Kidney epithelial cell (primary cell): ENCODE measurements at places on chromosomes 6 and 20. TPM values are rescaled to one million over a fixed set of nuclear protein-coding genes. Genes with fewer than 3 reads are reported as not detected.

GRCh38 chr20:40192081-40192480, 497.0 kb downstream of the MAFB start:
- no peak for DNase-seq

GRCh38 chr20:64232794-64233193, 22.8 kb upstream of the PCMTD2 start:
- no peak for DNase-seq

- DNase-seq: no peak
Observed at GRCh38 chr6:33993653-33994471, 152.0 kb downstream of the GRM4 start.

DNA sequence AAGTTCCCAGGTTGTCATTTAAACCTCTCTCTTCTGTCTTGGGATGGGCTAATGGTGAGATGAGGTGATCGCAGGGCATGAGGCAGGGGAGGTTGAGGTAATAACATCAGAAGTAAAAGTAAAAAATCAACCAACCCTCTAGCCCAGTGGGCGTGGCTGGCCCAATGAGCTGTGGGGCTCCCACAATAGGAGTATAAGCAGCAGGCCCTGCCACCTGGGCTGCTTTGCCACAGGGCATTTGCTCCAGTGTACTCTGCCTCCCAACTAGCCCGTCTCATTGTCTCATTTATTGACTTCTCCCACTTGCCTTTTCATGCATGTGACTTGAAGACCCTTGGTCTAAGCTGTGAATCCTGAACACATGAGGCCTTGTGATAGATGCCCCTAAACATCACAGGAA, 62.8 kb downstream of the PHACTR3 start:
- DNase-seq: no peak

GRCh38 chr6:108102965-108103364, 28.4 kb upstream of the OSTM1 start:
- no peak for DNase-seq

GRCh38 chr6:135540207-135540840, 42.8 kb upstream of the AHI1 start:
- DNase-seq: no peak

DNA sequence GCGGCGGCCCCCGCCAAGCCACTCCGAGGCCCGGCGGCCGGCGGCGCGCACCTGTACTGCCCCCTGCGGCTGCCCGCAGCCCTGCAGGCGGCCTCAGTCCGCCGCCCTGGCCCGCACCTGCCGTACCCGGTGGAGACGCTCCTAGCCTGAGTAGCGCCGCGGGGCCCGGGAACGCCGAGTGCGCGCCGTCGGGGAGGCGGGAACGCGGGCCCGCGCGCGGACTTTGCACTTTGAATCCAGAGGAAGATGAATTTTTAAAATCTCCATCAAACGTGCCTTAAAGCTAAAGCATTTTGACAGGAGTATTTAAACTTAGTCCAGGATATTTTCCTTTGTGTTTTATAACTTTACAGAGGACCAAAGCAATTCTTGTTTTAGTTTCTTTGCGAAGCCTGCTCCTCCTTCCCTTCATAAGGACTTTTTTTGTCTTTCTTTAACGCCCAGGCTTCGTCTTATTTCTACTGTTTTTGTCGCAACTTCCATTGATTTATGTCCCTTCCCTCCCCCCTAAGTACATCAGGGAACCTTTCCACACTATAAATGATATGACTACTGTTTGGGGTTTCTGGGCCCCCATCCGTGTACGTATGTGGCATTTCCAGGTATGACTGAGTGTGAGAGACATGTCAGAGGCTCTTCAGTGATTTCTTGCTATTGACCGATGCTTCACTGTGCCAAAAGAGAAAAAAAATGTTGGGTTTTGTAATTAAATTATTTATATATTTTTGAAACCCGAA, 2.0 kb downstream of the FOXQ1 start:
- no peak for DNase-seq

DNA sequence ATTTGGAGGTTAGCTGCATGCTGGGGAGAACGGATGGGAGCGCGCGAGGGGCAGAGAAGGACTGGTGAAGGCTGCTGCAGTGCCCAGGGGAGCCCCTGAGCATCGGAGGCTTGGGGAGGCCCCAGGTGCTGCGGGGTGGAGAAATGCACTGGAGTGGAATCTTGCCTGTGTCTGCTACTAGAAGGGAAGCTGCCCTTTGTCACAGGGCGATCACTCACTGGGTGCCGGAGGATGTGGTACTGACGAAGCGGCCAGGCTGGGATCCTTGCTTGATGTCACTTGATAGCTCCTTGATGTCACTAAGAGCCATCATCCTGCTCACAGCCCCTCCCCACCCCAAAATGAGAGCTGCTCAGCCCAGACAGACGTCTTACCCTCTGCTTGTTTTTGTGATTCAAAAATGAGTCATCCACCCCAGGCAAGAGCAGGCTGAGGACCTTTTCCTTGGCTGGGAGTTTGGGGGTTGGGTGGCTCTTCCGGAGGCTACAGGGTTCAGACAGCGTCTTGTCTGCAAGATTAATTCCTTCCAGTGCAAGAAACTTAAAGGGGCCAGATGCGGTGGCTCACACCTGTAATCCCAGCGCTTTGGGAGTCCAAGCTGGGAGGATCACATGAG, 62.6 kb upstream of the PMEPA1 start:
- peak; percentile 56 for DNase-seq

GRCh38 chr6:28807682-28808280, 116.0 kb downstream of the TRIM27 start:
- DNase-seq: no peak

- DNase-seq: no peak
Observed at GRCh38 chr6:40485795-40486194, 101.4 kb downstream of the LRFN2 start.

DNA sequence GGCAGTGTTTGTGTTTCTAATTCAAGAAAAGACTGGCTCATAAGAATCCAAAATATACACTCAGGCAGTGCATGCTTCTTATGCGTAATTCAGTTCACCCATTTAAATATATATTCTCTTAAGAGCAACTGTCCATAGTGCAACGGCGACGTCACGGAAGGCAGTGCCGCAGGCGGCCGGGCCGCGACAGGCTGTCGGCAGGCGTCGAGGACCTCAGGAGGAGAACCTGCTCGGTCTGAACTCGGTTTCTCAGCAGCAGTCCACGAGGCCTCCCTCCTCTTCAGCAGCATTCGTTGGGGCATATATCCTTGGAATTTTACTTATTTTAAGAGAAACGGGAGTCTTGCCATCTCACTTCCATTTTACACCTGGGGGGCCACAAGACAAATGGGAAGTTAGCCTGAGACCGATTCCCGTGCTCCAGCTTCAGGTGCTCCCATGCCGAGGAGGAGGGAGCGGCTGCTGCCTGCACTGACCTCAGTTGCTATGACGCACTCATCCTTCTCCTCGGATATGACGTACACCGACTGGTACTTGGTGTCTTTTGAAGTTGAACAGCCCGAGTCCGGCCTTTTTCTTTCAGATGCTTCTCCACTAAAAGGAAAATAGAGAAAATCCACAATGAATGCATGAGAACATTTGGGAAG, 8.2 kb downstream of the DLL1 start:
- DNase-seq: no peak

GRCh38 chr6:22146678-22146930, 150.2 kb downstream of the PRL start:
- DNase-seq: no peak

- DNase-seq: no peak
Observed at GRCh38 chr20:3431109-3431508, 23.6 kb upstream of the DNAAF9 start.

GRCh38 chr6:21348504-21349195, 244.9 kb upstream of the SOX4 start:
- peak; percentile 65 for DNase-seq

DNA sequence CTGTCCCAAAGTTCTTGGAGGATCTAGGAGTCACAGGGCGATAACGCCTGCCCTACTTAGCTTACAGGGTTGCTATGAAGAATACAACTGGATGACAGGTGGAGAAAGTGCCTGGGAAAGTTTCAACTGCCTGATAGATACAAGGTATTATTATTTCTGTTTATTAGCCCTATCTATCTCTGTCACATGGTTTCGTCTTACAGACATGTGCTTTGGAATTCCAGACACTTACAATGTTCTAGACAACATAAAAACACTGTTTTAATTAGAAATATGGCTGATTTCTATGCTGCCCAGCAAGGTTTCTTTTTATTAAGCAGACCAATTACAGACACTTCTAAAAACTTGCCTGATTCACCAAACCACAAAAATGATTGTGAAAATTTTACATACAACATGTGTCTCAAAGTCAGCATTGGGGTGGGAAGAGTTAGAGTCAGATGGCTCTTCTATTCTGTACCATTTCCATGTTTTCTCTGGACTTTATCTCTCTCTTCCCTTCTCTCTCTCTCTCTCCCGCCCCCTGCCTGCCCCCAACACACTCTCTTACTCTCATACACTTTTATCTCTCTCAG, 50.0 kb downstream of the GJA10 start:
- DNase-seq: no peak

- no peak for DNase-seq
Observed at GRCh38 chr20:5845681-5846615, 95.7 kb downstream of the SHLD1 start.

GRCh38 chr6:38067263-38067980, 247.9 kb downstream of the ZFAND3 start:
- no peak for DNase-seq

GRCh38 chr6:53646606-53647005, 18.9 kb downstream of the KLHL31 start:
- no peak for DNase-seq

GRCh38 chr6:117272032-117272866, 6.9 kb downstream of the VGLL2 start:
- no peak for DNase-seq

DNA sequence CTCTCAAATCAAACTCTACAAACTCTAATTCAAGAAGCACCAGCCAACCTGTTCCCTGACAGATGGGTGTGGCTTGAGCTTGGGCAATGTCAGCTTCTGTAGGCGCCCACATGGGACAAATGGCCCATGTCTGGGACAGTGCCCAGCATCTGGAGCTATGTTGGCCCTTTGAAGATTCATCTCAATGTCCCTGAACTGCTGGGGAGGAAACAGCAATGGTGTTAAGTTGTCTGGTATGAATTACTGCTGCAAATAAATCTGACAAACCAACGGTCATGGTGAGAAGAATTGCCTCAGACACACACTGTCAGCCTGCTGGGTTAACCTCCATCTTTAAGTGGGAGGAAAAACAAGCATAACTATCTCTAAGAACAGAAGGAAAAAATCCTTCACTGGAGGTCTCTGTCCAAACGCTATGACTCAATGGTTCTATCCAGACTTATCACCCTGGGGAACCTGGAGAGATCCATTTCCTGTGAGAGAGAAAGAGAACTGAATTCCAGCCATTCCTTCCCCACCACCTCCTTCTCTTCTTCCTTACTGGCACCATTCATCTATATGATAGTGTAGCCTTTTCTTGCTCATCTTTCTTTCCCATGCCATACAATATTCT, 274.9 kb downstream of the CDH26 start:
- DNase-seq: no peak

DNA sequence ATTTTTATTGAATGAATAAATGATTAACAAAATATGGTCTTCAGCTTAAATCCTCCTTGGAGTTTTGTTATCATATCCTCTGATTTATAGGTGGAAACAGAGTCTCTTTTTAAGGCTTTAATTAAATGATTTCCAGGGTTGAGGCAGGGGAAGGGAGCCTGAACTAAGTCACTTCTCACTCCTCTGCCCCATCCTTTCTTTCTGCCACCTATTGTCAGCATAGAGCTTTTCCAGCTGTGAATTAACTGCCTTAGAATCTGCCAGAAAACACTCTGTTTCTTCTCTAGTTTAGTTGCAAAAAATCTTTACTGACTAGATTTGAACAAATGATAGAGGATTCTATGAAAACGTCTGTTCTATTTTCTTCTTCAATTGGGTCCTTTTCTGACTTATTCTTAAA, 9.8 kb downstream of the OGFRL1 start:
- no peak for DNase-seq

DNA sequence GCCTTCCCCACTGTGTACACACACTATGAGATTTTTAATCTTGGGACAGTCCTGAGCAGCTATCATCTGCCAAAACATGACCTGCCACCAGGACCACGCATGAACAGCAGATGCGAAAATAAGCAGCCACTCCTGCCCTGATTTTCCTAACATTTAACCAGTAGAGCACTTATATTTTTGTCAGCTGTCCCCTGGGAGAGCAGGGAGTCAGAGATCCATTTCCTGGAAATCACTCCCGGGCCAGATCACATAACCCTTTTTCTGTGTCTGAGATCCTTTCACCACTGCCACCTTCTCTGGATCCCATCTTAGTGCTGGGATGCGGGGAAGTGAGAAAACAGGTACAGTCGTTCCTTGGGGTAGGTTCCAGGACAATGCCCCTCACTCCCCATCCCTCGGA, 5.7 kb downstream of the SDCBP2 start:
- DNase-seq: no peak

GRCh38 chr6:128557081-128557480, 36.7 kb upstream of the PTPRK start:
- no peak for DNase-seq

DNA sequence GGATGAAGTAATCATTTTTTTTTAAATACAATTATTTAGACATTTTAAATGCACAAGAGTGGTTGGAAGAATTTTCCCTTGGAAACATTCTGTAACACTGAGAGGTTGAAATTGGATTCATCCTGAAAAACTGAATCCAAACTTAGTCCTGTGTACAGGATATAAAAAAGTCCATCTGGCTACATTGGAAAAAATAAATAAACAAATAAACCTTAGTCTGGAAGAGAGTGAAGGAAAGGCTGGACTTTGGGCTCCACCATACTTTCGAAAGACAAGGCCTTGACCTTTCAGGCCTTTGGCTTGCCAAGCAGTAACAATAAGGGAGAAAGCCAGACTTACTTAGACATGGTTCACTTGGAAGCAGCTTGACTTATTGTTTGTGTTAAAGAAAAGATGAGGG, 664.3 kb downstream of the TENT5A start:
- no peak for DNase-seq

GRCh38 chr20:34990231-34990630, 34.6 kb downstream of the MYH7B start:
- DNase-seq: no peak

- no peak for DNase-seq
Observed at GRCh38 chr6:73050706-73051105, 174.6 kb downstream of the KHDC1L start.

Gene CLDN20
- total RNA-seq: not detected in 2 replicates

Gene LIME1
- total RNA-seq: 9.4 and 14.0 TPM in 2 replicates

Gene TENT5A
- total RNA-seq: 4.3 and 4.6 TPM in 2 replicates

Gene ABHD12
- 75.1 and 88.3 TPM in 2 replicates for total RNA-seq

Gene NR2E1
- not detected in 2 replicates for total RNA-seq

Gene KHDC1
- 2.9 and 3.3 TPM in 2 replicates for total RNA-seq

Gene HLA-DPA1
- 0.29 and 0.48 TPM in 2 replicates for total RNA-seq

Gene PNLDC1
- total RNA-seq: not detected in 2 replicates

Gene USP49
- 1.8 and 2.4 TPM in 2 replicates for total RNA-seq

Gene ZBTB12
- 3.0 and 4.9 TPM in 2 replicates for total RNA-seq

Gene MAFB
- total RNA-seq: 3.5 and 5.2 TPM in 2 replicates

Gene KCNS1
- 4.3 and 6.9 TPM in 2 replicates for total RNA-seq
